Epithelial cell of proximal tubule (primary cell): ENCODE measurements at places on chromosomes 1 and 21.

- no peak for DNase-seq
Measured at GRCh38 chr21:31253684-31254083, 90.4 kb downstream of the TIAM1 start.

- no peak for DNase-seq
Measured at GRCh38 chr1:165284454-165284853, 72.1 kb downstream of the LMX1A start.

DNA sequence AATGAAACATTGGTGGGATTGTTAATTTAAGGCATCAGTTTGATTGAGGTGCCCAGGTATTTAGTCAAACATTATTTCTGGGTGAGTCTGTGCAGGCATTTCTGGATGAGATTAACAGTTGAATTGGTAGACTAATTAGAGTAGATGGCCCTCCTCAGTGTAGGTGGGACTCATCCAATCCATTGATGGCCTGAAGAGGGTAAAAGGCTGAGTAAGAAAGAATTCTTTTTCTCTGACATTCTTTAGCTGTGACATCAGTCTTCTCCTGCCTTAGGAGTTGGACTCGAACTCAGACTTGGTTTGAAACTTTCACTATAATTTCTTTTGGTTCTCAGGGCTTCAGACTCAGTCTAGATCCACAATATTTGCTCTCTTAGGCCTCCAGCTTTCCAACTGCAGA is 59.6 kb upstream of the ADAMTS5 start:
- no peak for DNase-seq

- no peak for DNase-seq
Measured at GRCh38 chr1:100773444-100773843, 53.9 kb downstream of the VCAM1 start.

DNA sequence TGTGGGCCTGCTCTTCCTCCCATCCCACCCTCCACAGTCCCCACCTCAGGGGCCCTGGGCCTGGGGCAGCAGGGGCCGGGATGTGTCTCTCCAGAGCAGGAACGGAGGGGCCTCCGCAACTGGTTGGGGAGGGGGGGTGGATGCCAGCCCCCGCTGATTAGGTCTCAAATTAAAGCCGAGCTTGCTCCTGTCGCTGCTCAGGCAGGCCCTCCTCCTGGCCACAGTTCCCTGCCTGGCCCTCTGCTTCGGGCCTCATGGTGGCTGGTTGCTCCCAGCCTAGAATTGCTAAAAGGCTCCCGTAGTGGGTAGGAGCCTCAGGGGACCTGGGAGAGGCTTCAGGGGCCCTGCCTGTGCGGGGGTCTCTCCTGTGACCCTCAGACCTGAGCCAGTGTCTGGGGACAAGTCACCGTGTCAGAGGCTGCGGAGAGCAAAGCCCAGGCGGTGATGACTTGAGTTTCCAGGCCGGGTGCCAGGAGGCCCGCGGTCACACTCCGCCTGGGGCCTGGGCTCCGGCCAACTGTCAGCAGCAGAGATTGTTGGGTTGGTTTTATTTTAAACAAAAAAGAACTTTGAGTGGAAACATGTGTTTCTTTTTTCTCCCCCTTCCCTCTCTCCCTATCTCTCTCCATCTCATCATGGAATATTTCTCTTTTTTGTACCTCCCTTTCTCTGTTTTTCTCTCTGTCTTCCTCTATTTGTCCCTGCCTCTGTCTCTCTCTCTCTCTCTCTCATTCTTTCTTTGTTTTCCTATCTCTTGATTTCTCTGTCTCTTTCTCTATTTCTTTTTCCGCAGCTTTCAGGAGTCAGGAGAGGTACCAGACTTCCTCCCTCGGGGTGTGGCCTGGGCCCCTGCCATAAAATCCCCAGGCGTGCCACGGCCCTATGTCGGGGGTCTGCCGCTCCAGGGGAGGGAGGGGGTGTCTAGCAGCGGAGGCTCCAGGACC is 20.0 kb upstream of the EPHA2 start:
- DNase-seq = no peak

DNA sequence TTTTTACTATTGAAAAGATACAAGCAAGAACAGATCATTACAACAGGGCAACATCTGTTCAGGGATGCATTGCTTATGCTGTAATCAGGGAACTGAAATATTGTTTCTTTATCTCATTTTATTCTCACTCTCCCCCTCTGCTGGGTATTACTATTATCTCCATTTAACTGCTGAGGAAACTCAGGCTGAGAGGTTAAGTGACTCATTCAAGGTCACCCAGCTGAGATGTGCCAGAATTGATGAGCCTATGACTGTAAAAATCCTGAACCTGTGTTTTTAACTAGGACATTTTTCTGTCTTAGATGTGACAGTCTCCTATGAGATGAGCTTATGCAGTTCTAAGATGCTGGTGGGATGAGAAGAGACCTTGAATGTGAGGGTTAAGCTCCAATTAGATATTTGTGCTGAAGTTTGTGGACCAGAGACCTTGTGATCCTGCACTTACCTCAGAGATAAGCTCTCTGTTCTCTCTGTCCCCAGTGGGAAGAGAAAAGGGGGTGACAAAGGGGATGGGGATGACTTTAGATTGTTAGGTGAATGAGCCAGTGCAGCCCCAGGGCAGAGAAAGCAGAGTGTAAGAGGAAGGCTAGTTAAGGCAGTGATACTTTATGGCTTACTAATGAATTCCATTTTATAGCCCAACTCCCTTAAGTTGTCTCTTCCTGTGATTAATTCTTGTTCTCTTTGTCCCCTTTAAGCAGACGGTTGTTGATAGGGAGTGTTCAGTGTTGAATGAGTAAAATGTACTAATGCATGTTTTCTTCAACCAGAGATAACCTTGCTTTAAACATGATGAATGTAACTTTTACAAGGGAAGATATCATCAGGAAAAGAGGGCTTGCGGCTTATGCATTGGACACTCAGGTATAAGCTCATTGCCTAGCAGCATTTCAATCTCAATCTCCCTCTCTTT is 111.4 kb downstream of the HLX start:
- DNase-seq = peak; percentile 31

GRCh38 chr1:2482588-2482987 is 6.5 kb downstream of the PLCH2 start:
- no peak for DNase-seq

DNA sequence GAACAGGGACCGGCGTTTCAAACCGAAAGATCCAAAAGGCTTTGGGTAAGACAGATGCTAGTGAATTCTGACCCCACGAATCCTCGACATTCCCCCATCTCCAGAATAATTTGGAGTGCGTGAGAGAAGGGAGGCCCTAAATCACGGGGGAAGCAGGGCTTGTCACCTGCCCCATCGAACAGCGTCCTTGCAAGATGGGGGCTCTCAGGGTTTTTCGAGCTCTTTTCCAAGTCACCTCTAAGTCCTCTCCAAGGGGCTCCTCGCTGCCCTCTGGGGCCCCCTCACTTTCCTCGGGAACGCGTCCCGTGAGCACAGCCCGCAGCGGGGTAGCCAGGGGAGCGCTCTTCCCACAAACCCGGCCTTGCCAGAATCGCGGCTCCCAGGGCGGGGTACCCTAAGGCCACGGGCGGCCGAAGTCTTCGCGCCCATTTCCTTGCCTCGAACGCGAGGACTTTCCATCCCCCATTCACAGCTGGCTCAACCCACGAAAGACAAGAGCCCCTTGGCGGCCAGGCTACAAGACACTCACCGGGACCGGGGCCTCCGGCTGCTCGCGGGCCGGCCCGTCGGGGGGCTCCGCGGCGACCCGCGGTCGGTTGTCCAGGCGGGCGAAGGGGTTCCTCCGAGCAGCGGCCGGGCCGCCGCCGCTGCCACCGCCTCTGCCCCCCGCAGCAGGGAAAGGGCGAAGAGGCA is 546 bp downstream of the DONSON start:
- no peak for DNase-seq

GRCh38 chr21:42480736-42481135 is 15.3 kb downstream of the RSPH1 start:
- no peak for DNase-seq
